ENCODE measurements at places on chromosomes 7 and 10. TPM values are rescaled to one million over a fixed set of nuclear protein-coding genes. Genes with fewer than 3 reads are reported as not detected.
A peak's percentile ranks its signal among the peaks of the same experiment; 100 is the strongest.

DNA sequence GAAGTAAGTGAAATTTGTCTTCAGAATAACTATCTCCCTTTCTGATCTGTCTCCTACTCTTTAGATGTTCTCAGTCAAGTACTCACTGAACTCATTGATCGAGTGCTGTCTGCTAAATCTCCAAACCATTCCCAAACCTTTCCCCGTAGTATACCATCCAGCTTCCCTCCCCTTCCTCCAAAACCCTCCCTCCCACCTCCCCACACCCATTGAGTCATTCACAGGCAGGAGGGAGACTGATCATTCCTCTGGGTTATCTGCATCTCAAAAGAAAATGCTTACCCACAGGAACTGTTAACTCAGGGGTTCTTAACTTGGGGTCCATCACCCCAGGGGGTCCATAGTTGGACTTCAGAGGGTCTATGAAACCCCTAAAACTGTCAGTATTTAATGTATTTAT, 37.4 kb downstream of the GOT1 start:
- DNase-seq = no peak

The ADCYAP1R1 gene
- total RNA-seq = not detected

The C10orf67 gene
- not detected for total RNA-seq

GRCh38 chr10:71537125-71537524, 140.4 kb downstream of the CDH23 start:
- no peak for DNase-seq

GRCh38 chr7:6567886-6568285, 9.4 kb upstream of the ZDHHC4 start:
- no peak for DNase-seq

- no peak for DNase-seq
These were observed 21.9 kb downstream of the CDK13 start for GRCh38 chr7:39971924-39972323.

GRCh38 chr10:28087661-28088351, 88.9 kb upstream of the ODAD2 start:
- DNase-seq = peak; percentile 2

GRCh38 chr10:116744163-116744753, 1.9 kb upstream of the HSPA12A start:
- no peak for DNase-seq

GRCh38 chr10:62815381-62816075, 638 bp downstream of the EGR2 start:
- no peak for DNase-seq

The VPS37D gene
- total RNA-seq = 4.3 TPM

The MLXIPL gene
- 0.03 TPM for total RNA-seq

- DNase-seq = peak; percentile 5
These were observed 3.7 kb downstream of the ZSWIM8 start for GRCh38 chr10:73788864-73789658.

DNA sequence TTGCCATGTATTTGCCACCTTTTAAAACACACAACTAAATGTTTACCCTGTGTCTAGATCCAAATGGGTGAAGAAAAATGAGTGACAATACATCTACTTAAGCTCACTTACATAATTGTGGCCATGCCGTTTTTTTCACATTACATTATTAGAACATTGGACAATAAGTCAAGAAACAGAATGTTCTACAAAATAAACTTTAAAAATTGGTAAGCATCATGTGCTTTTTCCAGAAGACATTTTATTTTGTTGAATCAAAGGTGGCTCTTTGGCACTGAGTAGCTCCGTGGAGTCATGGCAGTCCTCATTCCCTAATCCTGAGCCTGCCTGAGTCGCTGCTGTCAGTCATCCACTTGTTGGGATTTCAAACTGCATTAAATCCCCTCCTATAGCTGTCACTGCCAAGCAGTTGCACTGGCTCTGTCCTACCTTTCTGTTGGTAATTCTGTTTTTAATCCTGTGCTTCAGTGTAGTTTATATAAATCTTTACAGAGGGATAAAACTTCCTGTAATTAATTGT, 32.3 kb downstream of the CAV1 start:
- DNase-seq = no peak

- peak; percentile 45 for DNase-seq
These were observed 16.6 kb upstream of the AQP1 start for GRCh38 chr7:30894866-30895605.

GRCh38 chr7:11109659-11110058, 136.0 kb downstream of the PHF14 start:
- DNase-seq = no peak

The RHEB gene
- total RNA-seq = 237 TPM

DNA sequence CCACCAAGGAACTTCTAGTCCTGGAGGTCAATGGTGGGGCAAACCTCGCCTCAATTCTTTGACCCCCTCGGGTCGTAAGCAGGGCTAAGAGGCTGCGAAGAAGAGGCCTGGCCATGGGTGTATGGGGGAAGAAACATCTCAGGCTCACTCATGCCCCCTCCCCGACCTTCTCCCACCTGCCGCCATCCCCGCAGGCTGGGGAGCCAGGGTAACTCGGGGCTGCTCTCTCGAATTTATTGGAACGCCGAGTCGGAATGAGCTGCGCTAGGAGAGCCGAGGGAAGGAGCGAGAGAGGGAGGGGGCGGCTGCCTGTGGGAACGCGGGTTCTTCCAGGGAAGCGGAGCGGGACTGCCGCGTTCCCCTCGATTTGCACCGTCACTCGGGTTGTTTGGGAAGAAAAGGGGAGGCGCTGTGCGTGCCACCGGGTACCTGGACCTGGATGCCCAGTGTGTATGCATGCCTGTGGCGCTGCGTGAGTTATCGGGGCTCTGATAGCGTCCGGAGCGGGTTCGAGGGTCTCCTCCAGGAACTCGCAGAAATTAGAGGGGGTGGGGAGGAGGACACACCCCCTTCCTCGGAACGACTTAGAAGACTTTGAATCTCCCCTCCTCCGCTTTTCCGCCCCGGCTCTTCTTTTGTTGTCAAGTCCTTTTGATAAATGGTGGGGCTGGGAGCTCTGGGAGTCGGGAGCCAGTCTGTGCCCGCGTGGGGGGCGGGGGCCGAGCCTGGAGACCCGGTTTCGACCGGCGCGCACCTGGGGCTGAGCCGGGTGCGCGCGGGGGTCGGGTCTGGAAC, 1.8 kb upstream of the ZNF503 start:
- no peak for DNase-seq

DNA sequence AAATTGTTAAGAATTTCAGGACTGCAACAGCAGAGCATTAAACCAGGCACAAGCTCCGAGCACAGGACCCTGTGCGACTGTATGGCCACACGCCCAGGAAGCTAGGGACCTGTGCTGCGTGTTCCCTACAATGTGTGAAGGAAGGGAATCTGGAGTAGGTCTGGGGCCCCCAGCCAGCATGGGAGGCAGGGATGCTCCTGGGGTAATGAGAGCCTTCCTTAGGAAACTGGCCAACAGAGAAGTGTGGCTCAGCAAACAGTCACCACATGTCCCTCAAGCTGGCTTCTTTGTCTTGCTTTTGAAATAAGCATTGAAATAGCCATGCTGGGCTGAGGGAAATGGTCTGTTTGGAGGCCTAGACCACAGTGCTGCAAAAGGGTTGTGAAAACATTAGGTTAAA, 8.2 kb downstream of the BLNK start:
- no peak for DNase-seq

DNA sequence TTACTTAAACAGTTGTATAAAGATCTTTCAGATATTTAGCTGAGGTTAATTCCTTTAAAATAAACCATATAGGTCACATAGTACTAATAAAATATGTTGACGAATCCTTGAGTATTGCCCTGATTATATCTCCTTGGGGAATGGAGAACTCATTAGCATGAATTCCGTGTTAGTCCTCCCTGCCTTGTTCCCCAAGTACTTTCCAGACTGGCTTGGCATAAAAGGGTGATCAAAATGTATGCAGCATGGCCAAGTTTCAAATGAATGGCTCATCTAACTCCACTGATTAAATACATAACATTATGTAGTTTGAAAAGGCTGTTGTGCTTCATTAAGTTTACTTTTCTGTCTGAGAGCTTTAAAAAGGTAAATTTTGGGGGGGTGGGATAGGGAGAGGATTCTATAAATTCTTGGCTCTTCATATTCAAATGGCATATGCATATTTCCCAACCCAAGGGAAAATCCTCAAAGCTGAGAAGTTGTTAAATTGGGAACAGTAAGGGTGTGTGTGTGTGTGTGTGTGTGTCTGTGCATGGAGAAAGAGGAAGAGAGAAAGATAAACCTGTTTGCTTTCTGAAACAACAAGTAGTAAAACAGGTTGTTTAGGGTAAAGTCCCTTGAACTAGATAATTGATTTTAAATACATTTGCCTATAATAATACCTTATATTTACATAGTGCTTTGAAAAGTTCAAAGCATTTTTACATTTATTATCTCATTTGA, 4.8 kb upstream of the ADD3 start:
- no peak for DNase-seq

The CDCA7L gene
- total RNA-seq = 94.3 TPM

GRCh38 chr7:48638041-48638440, 286.3 kb upstream of the CDC14C start:
- DNase-seq = no peak

GRCh38 chr10:69180525-69181204, 631 bp downstream of the SUPV3L1 start:
- no peak for DNase-seq

- no peak for DNase-seq
These were observed 13.3 kb downstream of the GNA12 start for GRCh38 chr7:2830609-2831376.

GRCh38 chr7:400901-401485, 111.0 kb downstream of the FOXL3 start:
- DNase-seq = no peak

- DNase-seq = peak; percentile 65
These were observed 1214.1 kb downstream of the SORCS1 start for GRCh38 chr10:105950410-105950809.

GRCh38 chr7:64101126-64101942, 56.1 kb downstream of the ZNF727 start:
- no peak for DNase-seq

The TRUB1 gene
- 37.0 TPM for total RNA-seq

The OLAH gene
- not detected for total RNA-seq

GRCh38 chr10:12121673-12122072, 7.8 kb upstream of the SEC61A2 start:
- no peak for DNase-seq

GRCh38 chr10:131744346-131744745, 156.5 kb upstream of the PPP2R2D start:
- no peak for DNase-seq

DNA sequence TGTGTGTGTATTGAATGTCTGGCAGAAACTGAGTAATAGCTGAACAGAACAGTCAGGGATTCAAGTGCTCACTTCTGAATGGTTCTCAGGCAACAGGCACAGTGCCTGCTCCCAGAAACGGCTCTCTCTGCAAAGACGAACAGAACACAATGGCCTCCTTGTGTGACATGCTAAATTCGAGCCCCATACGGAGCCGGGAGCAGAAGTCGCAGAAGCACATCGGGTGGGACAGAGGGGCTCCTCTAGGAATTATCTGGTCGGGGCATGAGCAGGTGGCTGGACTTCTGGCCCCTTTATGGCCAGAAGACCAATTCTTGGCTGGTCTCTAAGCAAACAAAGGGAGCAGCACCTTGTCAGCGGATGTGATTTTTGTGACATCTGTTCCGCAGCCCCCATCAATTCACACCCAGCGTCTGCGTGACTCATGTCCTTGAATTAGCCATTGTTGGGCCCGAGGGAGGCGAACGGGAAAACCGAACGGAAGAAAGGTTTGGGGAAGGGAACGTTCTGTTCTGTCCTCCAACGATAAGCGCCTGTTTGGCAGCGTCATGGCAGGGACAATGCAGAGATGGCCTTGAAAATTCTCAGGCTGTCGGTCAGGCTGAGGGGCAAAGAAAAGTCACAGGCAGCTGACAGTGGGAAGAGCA, 47.3 kb upstream of the NPTX2 start:
- DNase-seq = peak; percentile 54

DNA sequence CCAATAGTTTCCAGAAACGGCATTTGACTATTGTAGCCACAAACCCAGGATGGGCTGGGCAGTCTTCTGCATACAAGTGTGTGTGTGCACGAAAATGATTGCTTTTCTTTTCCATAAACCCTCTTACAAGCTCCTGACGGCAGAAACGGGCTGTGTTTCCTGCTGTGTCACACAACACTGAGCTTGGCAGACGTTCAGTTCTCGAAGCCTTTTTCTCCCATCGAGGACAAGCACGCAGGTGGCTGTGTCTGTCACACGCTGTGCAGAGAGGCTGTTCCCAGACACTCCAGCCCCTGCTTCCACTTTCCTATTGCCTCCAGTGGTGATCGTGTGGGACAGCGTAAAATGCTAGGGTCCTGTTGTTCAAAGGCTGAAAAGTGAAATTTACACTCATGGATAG, 32.1 kb downstream of the RBAK start:
- DNase-seq = no peak

All from SK-MEL-5 (cell line).